A172 (cell line): ENCODE measurements at places on chromosomes 6 and 20. TPM values are rescaled to one million over a fixed set of nuclear protein-coding genes. Genes with fewer than 3 reads are reported as not detected.

BPIFB4 gene
- total RNA-seq = not detected in 2 replicates

STK35 gene
- total RNA-seq = 14.1 and 16.9 TPM in 2 replicates

SLPI gene
- total RNA-seq = 0.33 TPM in 1 of 2 replicates, not detected in the other

SIRPD gene
- not detected in 2 replicates for total RNA-seq

MLIP gene
- 0.81 and 1.1 TPM in 2 replicates for total RNA-seq

RGL2 gene
- total RNA-seq = 17.7 and 18.3 TPM in 2 replicates

HLA-DRA gene
- not detected in 2 replicates for total RNA-seq

C6orf52 gene
- total RNA-seq = 15.2 and 16.5 TPM in 2 replicates

CLPSL2 gene
- 4.7 TPM in 1 of 2 replicates, not detected in the other for total RNA-seq

C20orf141 gene
- total RNA-seq = not detected in 2 replicates

GRCh38 chr6:167245591-167245990, 45.5 kb upstream of the UNC93A start:
- DNase-seq = no peak

DNA sequence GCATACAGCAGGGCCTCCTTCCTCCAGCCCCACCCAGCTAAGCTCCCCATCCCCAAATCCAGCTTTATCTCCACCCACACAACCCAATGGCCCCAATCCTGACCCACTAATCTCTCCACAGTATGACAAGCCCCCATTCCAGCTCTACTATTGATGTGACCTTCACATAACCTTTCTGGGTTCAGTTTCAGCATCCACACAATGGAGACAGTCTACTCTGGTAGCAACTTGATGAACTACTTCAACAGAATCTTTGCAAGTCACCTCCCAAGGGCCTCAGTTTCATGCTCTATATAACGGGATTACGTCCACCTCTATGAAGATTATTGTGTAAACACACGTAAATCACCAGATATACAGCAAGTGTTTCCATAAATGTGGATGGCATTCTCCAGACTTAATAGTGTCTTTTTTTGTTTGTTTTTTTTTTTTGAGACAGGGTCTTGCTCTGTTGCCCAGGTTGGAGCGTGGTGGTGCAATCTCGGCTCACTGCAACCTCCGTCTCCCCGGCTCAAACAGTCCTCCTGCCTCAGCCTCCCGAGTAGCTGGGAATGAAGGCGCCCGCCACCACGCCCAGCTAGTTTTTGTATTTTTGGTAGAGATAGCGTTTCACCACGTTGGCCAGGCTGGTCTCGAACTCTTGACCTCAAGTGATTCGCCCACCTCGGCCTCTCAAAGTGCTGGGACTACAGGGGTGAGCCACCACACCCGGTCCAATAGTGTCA, 1.4 kb downstream of the AHCY start:
- DNase-seq = no peak

DNA sequence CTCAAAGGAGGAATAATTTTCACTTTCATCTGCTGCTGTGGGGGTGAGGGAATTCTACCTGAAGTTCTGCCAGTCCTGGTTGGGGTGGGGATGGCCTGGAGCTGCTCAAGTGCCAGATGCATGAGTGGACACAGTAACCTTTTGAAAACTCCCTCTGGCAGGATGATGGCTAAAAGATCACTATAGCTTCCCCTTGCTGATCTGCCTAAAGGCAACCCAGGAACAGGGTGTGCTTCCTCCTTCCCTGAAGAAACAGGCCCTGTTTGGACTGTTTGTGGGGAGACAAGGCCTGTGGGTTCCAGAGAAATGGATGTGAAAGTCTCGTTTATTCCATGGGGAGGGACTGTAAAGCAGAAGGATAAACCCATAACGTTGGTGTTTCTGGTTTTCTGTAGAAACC, 176.9 kb downstream of the DTNBP1 start:
- DNase-seq = no peak

DNA sequence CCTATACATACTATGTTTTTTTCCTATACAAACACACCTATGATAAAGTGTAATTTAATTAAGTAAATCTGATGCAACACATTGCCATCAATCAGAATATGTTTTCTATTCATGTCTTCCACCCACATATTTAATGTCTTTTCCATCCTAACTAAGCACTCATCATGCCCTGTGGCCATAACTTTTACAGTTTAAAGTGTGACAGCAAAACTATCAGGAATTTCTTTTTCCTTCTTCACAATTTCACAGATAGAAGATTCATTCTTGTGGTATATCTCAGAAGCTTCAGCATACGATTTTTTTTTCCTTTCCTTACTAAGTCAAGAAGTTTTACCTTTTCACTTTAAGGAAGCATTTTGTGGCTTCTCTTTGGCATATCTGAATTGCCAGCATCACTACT, 7.0 kb upstream of the BEND6 start:
- DNase-seq = no peak

- no peak for DNase-seq
These were observed 97.5 kb downstream of the ERMARD start for GRCh38 chr6:169848946-169849345.

DNA sequence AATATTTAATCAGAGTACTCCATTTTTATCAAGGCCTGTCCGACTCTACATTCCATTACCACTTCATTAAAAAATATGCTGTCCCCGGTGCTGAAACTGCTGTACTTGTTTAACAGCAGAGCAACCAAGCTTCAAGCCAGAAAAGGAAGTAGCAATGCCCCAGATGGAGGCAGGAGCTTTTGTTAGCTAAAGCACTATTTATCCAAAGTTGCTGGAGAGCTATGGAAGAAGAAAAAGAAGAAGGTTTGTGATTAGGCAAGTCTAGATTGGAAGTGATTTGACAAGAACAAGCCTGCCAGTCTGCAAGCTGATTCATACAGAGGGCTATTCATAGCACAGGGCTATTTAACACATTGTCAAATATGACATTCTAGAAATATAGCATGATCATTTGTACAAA, 160.9 kb upstream of the SPTLC3 start:
- peak; percentile 2 for DNase-seq

DNA sequence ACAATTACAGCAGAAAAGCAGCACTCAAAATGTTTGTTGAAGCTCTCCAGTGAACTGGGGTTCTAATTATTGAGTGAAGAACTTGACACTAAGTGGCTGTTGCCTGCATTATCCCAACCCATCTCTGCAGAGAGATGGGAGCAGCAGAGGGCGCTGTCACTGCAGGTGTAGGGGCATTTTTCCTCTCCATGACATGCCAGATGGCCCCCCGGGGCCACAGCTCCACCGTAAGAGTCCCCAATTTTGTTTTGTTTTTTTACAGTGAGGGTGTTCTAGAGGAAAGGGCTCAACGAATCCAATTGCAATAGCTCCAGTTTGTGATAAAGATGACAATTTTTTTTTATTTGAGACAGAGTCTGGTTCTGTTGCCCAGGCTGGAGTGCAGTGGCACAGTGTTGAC, 1.9 kb upstream of the FUCA2 start:
- no peak for DNase-seq

DNA sequence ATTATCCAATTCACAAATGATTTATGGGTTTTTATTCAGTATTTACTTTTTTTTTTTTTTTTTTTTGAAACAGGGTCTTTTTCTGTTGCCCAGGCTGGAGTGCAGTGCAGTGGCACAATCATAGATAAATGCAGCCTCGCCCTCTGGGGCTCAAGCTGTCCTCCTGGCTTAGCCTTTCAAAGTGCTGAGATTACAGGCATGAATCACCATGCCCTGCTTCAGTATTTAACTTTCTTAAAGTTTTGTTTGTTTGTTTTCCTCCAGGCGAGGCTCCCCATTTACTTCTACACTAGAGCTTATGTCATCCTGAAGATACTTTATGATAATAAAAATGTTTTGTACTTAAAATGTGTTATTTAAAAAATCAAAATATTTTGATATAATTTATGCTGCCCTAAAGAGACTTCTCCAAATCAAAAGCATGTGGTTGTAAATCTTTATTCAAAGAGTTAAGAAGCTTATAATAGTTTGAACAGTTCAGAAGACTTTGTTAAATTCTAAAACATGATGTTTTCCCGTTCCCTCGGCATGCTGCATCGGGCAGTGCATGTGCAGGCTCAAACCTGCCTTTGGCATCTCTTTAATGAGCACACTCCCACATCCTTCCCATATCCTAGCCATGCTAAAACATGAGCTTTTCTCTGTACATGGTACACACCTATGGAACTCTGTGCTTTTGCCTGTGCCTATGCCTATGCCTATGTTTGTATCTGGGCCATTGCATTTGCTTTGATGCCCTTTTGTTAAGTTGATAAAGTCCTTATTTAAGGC, 11.0 kb downstream of the SMPDL3A start:
- DNase-seq = peak; percentile 41

GRCh38 chr20:5214826-5215225, 88.0 kb downstream of the CDS2 start:
- DNase-seq = no peak

- peak; percentile 11 for DNase-seq
These were observed 268.9 kb upstream of the HS3ST5 start for GRCh38 chr6:114611696-114612095.

GRCh38 chr6:107714104-107714503, 110.0 kb downstream of the SCML4 start:
- DNase-seq = no peak

DNA sequence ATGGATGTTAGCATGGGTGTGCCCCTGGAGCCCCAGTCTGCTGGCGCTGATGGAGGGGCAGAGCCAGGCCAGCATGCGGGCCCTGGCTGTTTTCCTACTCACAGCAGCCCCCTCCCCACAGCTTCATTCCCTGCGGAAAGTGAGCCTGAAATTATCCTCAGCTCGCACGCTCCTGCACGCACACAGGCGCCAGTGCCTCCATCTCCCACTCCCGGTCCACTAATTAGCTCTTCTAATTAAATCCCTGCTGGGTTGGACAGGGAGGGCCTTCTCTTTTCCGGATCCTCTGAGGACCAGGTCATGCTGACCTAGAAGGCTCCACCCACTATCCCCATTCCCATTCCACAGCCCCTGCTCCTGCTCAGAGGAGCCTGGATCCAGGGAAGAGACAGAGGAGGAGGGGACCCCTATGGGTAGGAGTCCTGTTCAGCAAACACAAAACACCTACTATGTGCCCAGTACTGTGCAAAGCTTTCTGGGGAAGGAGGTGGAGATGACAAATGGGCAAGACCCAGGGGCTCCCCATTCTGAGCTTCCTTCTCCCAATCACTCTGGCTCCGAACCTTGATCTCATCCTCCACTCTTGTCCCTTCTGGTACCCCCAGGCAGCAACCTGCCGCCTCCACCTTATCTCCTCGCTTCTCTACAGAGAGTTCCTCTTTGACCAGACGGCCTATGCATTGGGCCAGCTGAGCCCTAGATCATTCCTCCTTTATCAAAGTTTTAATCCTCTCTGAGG, 70.2 kb upstream of the CCDC167 start:
- no peak for DNase-seq

- peak; percentile 37 for DNase-seq
These were observed 50.3 kb upstream of the PTPRK start for GRCh38 chr6:128570680-128571063.

- DNase-seq = no peak
These were observed 107.3 kb downstream of the SYCP2 start for GRCh38 chr20:59825944-59826759.

GRCh38 chr6:33985947-33986346, 159.9 kb downstream of the GRM4 start:
- DNase-seq = no peak

GRCh38 chr6:26251354-26252076, 113.5 kb upstream of the BTN3A2 start:
- peak; percentile 77 for DNase-seq

- DNase-seq = no peak
These were observed 816 bp downstream of the NPEPL1 start for GRCh38 chr20:58693226-58694006.

- peak; percentile 56 for DNase-seq
These were observed 20.7 kb upstream of the ASIP start for GRCh38 chr20:34220561-34220960.

DNA sequence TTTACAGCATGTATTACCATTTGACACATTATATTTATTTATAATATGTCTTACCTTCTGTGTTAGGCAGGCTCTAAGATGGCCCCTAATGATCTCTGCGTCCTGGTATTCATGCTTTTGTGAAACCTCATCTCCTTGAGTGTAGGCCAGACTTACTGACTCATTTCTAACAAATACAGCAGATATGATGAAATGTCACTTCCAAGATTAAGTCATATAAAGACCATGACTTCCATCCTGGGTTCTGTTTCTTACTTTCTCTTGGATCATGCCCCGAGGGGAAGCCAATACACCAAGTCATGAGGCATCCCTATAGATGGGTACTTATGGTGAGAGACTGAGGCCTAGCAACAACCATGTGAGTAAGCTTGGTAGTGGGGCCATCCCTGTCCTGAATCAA, 30.2 kb downstream of the ZHX3 start:
- DNase-seq = peak; percentile 8

DNA sequence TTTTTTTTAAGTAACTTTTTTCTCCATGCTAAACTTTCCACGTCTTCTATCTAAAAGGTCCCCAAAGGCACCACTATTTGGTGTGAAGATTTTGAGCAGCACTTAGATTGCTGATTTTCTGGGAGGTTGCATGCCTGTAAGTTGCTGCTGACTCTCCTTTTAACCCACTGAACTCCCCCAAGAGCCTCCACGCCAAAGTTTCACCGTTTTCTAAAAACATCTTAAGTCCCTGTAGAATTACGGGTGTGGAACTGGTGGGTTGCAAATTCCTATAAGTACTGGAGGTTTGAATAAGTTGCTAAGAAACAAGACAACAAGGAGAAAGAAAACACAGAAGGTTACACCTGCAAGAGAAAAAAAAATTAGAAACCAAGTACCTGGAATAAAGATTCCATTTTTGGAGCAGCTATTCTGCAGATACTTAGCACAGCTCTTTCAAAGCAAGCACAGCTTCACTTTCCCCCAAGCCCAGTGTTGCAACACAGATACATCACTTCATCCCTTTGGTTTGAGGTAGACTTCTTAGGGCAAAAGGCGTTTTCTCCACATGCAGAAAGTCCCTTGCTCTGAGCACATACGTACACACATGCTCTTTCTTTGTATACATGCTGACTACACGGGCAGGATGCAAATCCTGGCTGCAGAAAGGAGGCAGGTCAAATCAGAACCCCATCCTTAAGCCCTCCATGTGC, 5.0 kb downstream of the JAG1 start:
- DNase-seq = no peak

- no peak for DNase-seq
These were observed 3.8 kb upstream of the ENTPD6 start for GRCh38 chr20:25191689-25192088.

- DNase-seq = peak; percentile 23
These were observed 711 bp upstream of the SIRT5 start for GRCh38 chr6:13573669-13574110.

DNA sequence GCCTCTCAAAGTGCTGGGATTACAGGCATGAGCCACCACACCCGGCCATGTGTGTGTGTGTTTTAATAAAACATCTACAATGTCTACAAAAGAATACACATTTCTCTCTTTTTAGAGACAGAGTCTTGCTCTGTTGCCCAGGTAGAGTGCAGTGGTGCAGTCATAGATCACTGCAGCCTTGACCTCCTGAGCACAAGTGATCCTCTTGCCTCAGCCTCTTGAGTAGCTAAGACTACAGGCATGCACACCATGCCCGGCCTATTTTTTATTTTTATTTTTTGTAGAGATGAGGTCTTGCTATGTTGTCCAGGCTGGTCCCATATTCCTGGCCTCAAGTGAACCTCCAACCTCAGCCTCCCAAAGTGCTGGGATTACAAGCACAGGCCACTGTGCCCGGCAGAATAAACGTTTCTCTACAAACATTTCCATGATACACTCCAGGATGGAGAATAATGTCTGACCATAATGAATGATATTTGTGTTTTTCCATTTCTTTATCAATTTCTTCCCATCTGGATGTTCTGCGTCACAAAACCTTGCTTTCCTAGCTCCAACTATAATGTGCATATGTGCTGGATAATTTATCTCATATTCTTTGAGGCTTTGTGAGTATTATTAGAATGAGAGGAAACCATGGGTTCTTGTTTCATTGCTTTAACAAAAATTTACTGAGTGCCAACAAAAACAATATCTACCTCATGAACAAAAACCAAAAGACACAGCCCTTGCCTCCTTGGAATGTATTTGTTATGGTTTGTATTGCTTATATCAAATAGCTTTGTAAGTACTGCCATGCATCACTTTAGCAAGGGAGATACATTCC, 28.6 kb upstream of the CCN2 start:
- DNase-seq = peak; percentile 33
